ENCODE measurements at places on chromosomes 6 and 20.

- no peak for DNase-seq
Measured at GRCh38 chr6:62746968-62747367, 460.9 kb upstream of the KHDRBS2 start.

DNA sequence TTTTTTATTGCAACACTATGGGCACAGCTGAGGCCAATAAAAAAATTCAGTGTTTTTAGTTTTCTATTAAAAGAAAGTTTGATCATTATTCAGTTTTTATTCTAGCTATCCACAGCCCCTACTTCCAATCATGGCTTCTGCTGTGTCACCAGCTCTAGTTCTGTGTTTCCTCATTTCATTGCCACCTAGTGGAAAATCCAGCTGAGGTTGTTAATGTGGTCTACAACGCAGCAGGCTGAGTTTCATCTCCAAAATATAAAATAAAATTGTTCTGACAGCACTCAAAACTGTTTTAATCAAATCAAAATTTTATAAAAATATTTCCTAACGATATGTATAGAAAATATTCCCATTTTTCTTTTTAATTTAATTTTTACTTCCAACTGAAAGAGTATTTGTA lies 13.6 kb downstream of the COL9A1 start:
- DNase-seq = no peak

DNA sequence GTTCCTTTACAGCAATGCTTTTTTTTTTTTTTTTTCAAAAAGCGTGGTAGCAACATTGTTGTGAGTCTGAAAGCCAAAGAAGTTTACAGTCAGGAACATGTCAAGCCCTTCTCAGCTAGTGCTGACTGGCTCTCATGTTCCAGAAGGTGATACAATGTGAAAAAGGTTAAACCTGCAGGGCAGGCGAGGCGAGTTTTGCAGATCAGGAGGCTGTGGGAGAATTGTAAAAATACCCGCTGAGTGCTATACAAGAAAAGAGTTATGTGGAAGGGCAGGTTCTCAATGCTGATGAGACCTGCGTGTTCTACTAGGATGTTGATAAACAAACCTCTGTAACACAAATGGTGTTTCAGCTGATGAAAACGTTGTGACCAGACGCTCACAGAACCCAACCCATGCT lies 30.9 kb upstream of the RPP40 start:
- no peak for DNase-seq

GRCh38 chr20:50575865-50576720 lies 65.9 kb downstream of the PTPN1 start:
- DNase-seq = peak; percentile 42

- DNase-seq = no peak
Measured at GRCh38 chr6:134240665-134241431, 77.1 kb downstream of the SGK1 start.

GRCh38 chr6:23510778-23511510 lies 615.1 kb upstream of the NRSN1 start:
- DNase-seq = no peak

DNA sequence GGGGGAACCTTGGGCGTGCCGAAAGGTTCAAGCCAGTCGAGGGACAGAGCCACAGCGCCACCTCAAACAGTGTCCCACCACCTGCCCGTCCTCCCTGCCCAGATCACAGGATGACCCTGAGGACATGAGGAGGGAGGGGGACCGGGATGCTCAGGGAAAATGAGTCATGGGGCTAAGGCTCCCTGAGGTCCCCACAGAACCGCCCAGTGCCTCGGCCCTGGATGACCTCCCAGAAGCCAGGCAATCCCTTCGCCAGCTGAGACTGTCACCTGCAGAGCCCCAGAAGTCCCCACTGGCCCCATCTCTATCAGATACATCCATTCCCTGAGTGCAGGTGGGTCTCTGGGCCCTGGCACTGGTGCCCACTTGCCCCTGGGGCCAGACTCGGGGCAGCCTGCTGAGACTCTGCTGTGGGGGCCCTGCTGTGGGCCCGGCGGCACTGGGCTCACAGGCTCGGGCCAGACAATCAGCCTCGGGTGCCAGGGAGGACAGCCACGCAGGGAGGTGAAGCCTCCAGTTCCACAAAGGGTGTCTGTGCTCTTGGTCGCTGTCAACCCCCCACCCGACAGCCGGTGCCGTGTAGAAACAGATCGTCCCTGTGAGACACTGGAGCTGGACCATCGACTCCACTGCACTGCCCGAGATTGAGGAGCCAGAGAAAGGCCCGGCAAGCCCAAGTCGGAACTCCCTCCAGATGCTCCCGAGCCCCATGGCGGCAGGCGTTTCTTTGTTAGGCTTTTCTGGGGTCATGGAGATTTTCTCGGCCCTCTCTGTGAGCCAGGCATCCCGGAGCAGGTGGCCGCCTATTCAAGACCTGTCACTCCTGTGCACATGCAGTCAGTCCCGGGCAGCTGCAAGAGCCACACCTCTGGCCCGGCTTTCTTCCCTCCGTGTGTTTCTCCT lies 26.1 kb downstream of the PXDC1 start:
- DNase-seq = no peak

DNA sequence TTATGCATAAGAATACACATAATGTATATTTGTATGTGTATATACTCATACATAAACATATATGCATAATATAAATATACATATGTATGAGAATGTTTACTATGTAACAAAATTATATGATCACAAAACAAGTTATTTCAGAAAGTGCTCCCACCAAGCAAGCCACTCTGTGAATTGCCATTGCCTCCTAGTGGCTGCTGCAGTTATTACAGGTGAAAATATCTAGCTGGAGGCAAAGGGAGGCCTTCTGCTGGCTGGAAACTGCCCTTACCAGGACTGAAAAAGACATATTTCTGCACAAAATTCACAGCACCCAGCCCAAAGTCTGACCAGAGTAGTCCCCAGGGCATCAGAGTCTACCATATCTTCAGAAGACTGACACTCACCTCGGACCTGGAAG lies 14.4 kb upstream of the ADAM33 start:
- no peak for DNase-seq

- no peak for DNase-seq
Measured at GRCh38 chr6:73064266-73064665, 161.0 kb downstream of the KHDC1L start.

DNA sequence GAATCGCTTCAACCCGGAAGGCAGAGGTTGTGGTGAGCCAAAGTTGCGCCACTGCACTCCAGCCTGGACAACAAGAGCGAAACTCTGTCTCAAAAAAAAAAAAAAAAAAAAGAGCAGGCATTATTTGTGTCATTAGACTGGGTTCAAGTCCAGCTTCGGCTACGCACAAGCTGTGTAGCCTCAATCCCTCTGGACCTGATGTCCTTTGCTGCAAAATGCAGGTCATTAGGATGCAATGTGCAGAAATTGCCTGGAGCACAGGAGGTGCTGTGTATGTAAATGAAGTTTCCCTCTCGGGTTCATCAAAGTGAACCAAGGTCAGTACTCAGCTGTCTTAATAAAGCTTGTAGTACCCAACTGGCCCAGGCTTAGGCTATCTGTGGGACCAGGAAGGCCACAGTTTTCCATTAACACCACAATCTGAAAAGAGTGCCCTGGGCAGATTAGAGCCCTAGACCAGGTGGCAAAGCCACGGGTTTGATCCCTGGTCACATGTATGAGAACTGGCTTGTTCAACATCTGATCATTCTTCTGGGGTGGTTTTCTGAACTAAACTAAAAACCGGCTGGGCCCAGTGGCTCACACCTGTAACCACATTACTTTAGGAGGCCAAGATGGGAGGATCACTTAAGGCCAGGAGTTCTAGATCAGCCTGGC lies 155.3 kb downstream of the ZMYND8 start:
- no peak for DNase-seq

DNA sequence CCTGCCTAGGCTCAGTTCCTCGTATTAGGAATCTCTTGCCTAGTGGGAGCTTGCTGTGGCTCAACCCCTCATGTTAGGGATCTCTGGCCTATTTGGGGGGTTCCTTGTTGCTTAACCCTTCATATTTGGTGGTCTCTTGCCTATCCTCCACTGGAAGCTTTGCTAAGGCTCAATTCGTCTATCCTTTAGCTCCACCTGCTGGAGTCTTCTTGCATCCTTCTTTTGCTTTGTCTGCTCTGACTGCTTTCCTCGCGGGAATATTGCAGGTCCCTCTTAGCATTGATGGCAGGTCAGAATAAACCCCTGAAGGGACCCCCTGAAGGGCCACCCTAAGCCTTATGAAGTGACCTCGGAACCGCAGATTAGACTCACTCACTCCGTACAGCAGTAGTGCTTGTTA lies 203.0 kb upstream of the TBX18 start:
- no peak for DNase-seq

Data from thymus (tissue), 14 donors.